A673 (cell line): ENCODE measurements at places on chromosomes 6 and 20.

DNA sequence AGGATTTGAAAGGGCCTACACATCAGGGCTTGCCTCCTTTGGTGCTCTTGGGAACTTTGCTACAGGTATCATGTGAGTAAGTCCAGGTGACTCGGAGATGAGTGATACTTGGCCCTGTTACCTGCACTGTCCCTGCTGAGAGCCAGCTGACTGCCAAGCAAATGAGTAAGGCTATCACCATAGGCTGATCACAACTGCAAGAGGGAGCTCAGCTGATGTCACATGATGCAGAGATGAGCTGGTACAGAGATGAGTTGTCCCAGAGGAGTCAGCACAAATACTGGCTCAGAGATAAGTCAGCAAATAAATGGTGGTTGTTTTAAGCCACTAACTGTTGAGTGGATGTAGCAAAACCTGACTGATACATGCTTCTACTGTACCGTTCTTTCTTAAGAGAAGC, 41.4 kb downstream of the LAMP5 start:
- no peak for DNase-seq

DNA sequence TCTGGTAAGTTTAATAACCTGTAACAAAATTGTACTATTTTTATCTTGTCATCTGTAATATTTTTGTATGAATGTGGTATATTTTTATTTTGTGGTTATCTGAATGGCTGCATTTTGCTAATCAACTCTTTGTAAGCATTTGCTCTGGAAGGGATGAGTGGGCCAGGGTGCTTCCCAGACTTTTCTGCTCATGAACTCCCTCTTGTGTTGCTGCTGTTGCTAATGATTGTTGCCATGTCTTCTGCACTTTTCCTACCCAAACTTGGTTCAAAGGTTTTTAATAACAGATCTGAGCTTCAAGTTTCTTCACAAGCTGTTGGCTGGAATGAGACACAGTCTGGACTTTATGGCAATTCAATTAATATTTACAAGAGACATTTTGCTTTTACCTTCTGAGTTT, 1005.7 kb downstream of the HACE1 start:
- DNase-seq: no peak

- no peak for DNase-seq
Measured at GRCh38 chr6:151690303-151690702, 117.2 kb upstream of the ESR1 start.

DNA sequence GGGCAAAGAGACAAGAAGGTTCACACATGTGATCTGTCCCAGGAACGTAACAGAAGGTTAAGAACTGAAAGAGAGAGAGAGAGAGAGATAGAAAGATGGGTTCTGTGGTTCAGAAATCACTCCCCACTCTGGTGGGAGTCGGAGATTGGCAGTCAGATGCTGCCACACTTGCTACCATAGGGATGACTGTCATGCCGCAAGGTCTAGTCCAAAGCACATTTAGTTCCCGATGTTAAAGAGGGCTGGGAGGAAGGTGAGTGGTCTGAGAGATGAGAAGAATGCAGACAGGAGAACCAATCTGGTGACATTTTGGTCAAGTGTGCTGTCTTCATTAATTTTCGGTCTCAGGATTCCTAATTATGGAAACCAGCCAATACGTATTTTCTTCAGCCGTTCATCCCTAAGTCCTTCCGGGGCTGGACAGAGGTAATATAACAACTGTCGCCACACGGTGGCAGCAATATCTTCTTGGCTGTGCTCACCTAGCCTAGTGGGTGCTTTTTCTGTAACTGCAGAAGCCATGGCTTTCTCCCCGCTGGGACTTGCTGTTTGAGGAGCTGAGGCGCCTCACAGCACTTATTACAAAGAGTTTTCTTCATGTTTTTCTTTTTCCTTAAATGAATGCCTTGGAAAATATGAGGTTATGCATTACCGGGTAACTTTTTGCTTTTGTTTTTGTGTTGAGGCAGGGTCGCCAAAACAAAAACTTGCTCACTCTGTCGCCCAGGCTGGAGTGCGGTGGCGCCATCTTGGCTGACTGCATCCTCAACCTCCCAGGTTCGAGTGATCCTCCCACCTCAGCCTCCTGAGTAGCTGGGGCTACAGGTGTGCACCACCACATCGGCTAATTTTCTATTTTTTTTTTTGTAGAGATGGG, 46.0 kb downstream of the SLC35D3 start:
- peak; percentile 82 for DNase-seq

GRCh38 chr6:163200289-163200688, 214.2 kb upstream of the QKI start:
- DNase-seq: no peak

DNA sequence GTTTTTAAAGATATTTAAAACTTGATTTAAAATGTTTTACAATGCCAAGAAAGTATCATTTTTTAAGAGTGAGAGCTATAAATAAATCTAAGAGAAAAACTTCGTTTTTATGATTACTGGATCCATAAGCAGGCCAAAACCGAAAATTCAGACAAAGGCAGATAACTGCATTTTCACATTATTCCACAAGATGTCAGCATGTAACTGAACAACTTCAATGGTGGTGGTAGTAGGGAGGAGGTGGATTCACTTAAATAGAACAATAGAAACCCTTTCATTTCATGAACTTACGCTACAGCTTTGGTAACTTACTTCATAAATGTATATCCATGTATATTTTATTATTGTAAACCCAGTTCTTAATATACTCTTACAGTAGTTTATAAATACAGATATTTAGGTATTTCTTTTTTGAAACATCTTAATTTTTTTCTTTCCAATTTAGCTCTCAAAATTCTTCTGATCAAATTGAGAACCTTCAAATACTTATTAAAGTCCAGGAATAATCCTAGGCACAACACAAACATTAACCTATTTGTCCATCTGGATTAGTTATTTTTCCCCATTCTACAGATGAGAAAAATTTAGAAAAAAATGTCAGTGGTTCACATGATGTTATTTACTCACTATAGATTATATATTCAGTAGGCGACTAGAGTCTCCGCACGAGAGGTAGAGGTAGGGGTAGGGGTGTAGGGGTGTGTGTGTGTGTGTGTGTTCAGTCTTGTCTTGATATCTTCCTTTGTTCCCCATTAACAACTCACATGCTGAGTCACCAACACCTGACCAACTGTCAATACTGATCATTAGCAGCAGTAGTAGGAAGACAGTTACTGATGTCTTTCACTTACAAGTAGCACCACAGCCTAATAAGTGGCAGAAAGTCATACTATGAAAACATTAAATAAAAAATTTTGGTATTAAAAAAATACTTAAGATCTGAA, 111.5 kb downstream of the ARHGAP18 start:
- DNase-seq: peak; percentile 86

DNA sequence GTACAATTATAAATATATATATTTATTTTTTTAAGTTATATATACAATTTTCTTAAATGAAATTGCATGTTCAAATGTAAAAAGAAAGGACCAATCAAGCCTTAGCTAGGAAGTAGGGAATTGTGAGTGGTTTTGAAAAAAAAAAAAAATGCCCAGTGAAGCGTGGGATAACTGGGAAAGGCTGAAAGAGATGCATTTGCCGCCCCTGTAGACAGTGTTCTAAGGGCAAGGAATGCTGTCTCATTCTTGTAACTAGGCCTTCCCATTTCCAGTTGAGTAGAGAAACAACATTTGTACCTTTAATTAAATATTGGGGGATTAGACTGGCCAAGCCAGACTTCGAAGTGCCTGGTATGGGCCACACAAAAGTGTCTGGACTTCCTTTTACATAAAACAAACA, 430.1 kb upstream of the SLC35B3 start:
- DNase-seq: no peak

- no peak for DNase-seq
Measured at GRCh38 chr6:115120391-115120790, 777.6 kb upstream of the HS3ST5 start.
